ENCODE measurements at places on chromosomes 5 and 9.

GRCh38 chr5:154202379-154203260, 12.1 kb downstream of the GALNT10 start:
- no peak for DNase-seq

- no peak for DNase-seq
These were observed 221.9 kb downstream of the IRX2 start for GRCh38 chr5:2529371-2530092.

DNA sequence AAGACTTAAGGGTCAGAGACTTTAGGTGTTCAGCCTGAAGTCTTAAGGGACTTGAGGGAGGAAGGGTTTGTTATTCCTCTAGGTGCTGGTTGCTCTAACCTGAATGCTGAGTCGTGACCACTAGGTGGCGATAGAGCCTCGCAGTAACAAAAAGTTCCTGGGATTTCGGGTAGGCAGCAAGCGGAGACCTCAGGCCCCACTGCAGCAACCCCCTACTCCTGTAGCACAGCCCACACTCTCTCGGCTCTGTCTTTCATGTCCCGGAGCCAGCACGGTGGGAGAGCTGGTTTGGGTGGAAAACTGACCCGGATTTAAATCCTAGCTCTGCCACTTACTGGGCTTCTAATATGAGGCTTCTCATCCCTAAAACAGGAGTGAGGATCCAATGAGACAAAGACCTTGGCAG, 100.3 kb upstream of the PANK3 start:
- no peak for DNase-seq

DNA sequence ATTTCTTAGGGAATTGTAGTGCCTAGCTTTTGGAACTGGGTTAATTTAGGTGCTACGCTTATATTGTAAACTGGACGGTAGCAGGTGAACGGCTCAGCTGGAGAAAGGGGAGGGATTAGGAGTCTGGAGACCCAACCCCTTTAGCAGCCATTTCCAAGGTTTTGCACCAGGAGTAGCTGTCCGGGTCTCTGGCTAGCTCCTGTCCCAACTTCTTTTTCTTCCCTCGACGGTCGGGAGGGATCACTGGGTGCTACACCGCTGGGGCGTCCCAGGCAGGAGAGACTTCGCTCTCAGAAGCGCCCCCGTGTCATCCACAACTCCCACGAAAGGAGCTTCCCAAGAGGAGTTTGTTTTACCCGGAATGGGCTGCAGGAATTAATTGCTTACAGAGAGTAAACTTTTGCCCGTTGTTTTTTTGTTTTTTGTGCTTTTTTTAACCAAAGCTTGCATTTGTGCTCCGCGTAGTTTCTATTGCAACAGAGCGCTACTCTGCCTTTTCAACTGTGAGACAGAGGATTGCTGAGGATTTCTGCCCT, 1640.9 kb upstream of the C9orf72 start:
- no peak for DNase-seq

GRCh38 chr9:131398204-131398603, 4.3 kb downstream of the PRRC2B start:
- no peak for DNase-seq

Measured in GM04504 (cell line).